Hematopoietic multipotent progenitor cell treated with erythropoietin and hydrocortisone succinate and interleukin-3 and kit ligand, for 17 days (in vitro differentiated cells): ENCODE measurements at places on chromosomes 3 and 15.

DNA sequence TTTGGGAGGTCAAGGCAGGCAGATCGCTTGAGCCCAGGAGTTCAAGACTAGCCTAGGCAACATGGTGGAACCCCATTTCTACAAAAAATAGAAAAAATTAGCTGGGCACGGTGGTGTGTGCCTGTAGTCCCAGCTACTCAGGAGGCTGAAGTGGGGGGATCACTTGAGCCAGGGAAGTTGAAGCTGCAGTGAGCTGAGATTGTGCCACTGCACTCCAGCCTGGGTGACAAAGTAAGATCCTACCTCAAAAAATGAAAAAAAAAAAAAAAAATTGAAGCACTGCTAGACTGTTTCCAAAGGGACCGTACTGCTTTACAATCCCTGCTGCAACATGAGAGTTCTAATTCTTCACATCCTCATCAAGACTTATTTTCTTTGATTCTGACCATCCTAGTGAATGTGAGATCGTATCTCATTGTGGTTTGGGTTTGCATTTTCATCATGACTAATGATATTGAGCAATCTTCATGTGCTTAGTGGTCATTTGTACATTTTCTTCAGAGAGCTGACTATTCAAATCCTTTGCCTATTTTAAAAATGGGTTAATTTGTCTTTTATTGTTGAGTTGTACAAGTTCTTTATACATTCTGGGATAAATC, 10.8 kb downstream of the CMTM8 start:
- no peak for DNase-seq

DNA sequence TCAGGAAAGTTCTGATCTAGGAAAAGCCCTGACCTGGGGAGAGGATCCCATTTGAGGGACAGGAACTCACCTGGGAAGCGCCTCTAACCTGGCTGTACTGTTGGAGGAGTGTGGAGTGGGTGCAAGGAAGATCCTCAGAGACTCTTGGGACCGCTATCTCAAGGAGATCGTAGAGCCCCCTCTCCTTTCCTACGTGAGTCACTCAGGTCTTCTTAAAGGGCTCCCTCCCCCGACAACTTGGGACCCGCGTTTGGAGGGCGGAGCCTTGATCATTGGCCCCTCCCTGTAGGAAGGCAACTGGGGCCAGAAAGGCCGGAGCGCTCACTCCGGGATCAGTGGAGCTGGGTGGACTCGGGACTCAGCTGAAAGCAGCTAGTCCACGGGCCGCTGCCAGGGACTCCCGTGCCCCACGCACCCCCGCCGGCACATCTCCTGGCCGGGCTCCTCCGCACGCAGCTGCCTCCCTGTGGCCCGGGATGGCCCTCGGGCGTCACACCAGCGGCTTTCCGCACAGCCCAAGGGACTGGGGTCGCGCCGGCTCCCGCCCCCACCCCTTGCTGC, 520 bp downstream of the SLC26A6 start:
- peak; percentile 34 for DNase-seq

DNA sequence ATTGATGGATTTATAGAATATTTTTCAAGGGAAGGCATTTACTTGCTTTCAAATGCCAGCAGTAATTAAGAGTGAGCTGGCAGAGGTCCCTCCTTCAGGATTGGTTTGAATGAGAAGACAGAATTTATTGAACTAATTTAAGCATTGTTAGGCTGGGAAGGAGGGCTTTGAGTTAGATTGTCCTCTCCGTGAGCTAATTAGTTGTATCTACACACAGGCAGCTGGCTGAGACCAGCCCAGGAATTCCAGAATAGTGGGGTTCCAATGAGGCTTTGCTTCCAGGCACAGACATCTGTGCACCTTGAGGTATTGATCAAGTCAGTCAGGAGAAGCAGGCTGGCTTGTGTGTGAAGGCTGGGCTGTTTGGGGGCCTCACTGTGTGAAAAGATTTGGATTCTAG, 124.0 kb upstream of the WNT5A start:
- no peak for DNase-seq

GRCh38 chr3:126500016-126500415, 17.6 kb downstream of the UROC1 start:
- no peak for DNase-seq

GRCh38 chr15:32855942-32856341, 138.1 kb downstream of the GREM1 start:
- no peak for DNase-seq

DNA sequence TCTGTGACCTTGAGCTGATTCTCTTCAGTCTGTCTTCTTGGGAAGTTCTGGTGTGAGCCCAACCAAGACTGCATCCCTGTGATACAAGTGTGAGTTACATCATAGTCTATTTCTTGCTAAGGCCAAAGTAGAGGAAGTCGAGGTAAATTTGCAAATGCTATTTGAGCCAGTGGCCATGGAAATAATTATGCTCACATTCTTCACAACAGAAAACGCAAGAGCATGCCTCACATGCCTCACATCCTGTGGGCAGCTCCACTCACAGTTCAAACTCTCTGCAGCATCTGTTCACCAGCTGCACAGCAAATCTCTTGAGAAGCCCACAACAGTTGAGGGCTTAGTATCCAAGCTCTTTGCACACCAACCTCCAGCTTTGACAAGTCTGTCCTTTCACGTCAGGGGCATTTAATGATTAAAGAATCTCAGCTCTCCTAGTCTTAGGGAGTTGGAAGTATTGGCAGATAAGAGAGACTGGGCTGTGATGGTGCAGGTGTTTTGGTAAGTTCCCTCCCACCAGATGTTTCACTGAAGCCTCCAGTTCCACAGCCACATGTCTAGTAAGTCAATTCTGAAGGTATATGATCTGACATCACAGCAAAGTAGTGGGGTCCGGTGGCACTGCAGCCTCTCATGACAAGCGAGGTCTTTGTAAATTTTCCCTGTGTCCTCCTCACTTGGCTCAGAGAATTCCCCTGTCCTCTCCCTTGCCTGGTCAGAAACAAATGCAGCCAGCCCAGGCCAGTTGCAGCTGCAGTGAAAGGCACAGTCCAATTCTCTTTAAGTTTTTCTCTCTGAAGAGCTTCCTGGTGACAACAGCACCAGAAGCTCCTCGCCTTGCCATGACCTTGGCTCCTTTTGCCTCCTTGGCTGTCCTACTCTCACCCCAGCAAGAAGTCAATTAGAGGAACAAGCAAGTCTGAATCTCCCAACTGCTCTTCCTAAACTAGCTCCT, 166.1 kb downstream of the SSR3 start:
- DNase-seq = no peak

DNA sequence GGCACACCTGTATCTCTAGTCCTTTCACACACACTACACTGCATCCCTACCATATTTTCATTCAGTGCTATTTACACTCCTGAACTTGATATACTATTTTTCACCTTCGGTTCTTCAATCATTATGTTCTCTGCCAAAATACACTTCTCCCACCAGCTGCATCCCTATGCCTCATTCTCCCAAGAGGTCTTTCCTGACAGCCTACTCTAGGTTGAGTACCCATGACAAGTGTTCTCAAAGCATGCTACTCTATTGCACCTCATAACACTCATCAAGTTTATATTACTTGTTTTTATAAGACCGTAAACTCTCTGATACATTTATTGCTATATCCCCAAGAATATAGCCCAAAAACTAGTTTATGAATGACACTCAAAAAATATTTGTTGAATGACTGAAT, 549.5 kb downstream of the PYDC2 start:
- no peak for DNase-seq

GRCh38 chr3:61518590-61518989, 42.8 kb upstream of the PTPRG start:
- DNase-seq = no peak

DNA sequence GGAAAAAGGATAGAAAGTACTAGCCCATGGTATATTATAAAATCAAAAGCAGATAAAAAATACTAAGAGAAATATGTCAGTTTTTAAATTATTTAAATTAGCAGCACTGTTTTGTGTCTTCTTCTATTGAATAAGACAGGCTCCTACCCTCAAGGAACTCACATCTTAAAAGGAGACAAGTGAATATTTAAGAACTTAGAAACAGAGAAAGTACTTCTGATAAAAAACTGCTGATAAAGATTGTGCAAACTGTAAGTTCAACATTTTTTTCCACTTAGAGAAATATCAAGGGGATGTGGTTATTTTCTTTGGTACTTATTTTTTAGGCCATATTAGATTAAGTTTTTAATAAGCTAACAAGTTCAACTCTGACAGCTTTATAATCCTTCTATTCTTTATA, 3.0 kb upstream of the ANKRD28 start:
- no peak for DNase-seq

- no peak for DNase-seq
Observed at GRCh38 chr3:175065497-175065896, 206.4 kb downstream of the NAALADL2 start.

DNA sequence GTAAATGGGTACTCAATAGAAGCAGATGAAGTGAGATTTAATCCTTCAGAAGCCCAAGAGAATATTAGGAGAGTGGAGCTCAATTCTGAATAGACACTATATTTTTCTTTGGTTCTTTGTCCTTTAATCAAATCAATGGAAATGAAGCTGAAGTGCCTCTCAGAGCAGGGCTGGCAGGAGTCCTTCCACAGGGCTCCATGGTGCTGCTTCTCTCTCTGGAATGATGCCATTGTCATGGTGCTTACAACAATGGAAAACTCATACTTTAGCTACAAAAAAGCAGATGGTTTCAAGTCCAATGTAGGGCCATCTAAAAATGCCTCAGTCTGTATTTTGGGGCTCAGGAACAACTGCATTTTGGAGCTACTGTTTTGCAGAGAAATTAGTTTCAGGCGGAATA, 125.1 kb downstream of the SNRK start:
- DNase-seq = no peak

DNA sequence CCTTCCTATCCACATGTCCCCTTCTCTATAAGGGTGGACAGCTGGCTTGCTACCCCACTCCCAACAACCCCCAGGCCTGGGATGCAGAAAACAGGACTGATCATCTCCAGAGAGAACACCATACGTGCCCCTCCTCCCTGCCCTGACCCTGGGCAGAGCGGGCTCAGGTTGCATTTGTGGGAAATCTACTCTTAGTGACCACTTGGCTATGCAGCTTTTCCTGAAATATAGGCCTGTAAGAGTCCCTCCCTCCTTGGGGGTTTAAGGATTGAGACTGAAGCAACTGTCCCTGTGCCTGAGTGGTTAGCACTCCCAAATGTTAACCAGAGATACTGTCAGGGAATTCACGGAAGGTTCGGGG, 11.7 kb downstream of the SH2D7 start:
- no peak for DNase-seq

DNA sequence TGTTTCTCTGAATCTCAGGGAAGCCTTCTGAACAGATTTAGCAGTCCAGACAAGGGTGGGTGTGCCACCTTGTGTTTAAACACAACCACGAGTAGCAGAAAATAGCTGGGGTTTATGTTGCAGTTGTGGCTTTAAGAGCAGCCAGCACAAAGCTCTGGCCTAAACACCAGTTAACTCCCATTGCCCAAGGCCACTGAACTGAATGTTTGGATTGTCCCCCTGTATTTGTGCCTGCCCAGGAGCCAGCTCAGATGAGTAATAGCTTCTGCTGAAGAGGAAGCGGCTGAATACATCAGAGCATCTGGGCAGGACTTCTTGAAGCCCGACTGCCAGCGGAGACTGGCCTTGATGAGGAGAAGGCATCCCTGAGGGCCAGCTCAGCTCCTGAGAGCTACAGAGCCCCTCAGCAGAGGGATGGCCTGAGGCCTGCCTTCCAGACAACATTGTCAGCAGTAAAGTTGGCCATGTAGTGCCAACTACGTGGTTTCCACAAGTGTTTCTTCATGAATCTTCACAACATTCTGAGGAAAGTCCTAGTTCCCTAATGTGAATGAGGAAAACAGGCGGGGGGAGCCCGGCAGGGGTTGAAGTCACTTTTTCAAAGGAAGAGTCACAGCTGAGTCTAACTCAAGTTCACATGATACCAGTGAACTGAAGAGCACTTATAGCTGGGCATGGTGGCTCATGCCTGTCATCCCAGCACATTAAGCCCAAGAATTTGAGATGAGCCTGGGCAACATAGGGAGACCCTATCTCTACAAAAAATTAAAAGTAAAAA, 65.8 kb upstream of the ZBTB38 start:
- no peak for DNase-seq

GRCh38 chr15:83380059-83380458, 67.1 kb upstream of the SH3GL3 start:
- DNase-seq = no peak

DNA sequence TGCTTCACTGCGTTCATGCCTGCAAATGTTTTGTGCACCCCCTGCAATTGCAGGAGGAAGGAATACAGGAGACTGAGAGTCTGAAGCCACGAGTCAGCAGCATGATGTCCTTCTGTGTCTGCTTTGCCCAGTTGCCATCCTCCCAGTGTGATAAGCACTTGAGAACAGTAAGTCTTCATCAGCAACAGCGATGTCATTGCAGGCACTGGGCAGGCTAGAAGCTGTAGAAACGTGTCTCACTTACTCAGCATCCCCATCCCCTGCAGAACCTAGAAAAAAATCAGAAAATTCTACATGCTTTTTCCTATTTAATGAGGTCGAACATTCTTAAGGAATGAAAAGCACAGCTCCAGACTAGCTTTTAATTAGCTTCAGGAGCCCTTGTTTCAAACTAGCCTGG, 156.5 kb upstream of the LPP start:
- no peak for DNase-seq

- DNase-seq = no peak
Observed at GRCh38 chr3:87191641-87192040, 35.5 kb upstream of the CHMP2B start.

GRCh38 chr3:171251835-171252234, 208.4 kb downstream of the TNIK start:
- DNase-seq = no peak

DNA sequence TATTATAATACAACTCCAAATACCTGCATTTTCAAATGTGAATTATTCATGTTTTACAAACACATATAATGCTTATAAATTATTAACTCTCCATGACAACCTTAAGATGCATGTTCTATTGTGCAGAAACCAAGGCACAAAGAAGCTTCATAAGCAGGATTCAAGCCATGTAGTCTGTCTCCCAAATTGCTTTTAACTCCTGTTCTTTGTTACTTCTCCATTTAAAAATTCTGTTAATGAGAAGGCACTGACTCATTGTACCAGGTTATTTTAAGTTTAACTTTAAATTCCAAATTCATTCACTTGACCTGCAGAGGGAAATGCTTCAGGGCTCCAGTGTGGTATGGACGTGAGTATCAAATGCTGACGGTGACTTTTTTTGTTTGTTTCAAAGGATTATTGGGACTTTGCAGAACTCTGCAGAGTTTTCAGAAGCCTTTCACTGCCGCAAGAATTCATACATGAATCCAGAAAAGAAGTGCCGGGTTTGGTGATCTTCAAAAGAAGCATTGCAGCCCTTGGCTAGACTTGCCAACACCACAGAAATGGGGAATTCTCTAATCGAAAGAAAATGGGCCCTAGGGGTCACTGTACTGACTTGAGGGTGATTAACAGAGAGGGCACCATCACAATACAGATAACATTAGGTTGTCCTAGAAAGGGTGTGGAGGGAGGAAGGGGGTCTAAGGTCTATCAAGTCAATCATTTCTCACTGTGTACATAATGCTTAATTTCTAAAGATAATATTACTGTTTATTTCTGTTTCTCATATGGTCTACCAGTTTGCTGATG, 100.0 kb downstream of the MME start:
- DNase-seq = no peak
